DMS79 (cell line): ENCODE measurements at places on chromosomes 3 and 15.

DNA sequence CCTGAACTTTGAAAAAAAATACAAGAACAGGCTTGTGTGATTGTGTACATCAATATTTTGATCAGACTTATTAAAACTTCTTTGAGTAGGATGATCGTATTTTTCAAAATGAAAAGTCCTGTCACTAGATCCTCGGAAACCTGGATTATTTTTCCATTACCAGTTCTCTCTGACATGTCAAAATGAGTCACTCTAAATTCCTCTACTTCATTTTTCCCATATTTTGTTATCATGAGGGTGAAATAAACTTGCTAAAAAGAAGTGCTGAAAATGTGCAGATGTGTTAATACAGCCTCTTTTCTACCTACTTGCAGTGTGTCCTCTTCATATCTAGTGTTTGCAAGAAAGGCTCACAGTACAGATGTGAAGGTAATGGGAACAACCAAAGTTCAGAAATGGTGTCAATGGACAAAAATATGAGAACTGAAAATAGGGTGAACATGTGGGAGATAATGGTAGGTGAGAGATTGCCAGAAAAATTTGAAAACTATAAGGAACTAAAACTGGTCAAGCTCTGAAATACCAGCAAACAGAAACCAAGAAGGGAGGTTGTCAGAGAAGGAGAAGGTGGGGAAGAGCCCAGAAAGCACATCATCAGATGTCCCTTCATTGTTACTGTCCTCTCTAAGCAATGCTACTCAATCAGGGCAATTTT is 108.2 kb downstream of the EOMES start:
- DNase-seq, result no peak

DNA sequence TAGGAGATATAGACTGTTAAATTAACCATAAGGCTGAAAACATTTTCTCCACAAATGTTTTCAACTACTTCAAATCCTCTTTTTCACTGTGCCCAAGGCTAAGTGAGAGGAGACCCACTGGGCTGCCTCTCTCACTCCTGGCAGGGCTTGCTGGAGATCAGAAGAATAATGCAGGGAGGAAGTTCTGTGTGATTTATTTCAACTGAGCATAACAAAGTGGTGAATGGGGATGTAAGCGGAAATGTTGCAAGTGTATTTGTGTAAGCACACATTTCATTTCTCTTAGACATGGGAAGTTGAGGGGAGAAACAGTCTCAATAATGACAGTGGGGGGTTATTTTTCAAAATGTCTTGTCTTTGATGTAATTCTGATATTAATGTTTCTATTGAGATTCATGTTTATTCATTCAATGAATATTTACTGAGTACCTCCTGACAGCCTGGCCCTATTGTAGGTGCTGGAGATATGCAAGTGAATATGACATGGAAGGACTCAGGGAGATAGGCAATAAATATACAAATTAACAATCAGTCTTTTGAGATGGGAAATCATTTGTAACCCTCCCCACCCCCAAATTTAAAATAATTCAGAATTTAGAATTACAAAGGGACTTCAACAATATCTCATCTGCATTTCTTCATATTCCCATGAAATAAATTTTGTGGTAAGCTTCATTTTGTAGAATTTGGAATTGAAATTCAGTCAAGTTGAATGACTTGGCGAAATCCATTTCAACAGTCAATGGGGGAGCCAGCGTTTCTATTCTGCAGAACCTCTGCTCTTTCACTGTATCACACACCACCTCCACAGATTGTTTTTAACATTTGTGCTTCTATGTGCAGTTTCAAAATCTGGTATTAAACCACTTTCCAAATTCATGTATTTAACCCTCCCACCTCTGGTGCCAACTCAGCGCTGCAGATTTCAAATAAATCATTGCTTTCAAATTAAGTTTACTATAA is 247.2 kb downstream of the SLC9A9 start:
- no peak for DNase-seq

- no peak for DNase-seq
Measured at GRCh38 chr3:195893516-195893915, 14.8 kb downstream of the TNK2 start.

DNA sequence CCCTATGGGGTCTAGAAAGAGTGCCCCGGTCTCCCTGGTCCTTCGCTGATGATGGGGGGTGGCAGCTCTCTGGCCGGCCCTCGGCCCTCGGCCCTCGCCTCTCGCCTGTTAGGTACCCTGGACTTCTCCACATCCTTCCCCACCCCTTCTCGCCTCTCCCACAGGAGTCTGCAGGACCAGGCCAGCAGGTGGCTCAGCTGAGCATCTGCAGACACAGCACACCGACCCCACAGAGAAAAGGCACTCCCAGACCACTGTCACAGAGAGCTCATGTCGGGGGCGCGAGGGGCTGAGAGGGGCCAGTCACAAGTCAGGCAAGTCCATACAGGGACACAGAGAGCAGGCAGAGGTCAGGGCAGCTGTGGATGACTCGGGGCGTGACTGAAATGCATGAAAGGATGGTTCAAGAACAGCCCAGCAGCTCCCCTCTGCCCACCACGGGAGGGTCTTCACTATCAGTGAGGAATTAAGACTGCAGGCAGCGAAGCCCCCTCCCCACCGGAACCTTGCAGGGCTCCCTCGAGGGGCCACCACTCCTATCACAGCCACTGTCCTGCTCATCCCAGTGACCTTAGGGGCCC is 181.7 kb upstream of the NSMCE3 start:
- DNase-seq, result no peak

- DNase-seq, result no peak
Measured at GRCh38 chr15:74431645-74432044, 2.1 kb downstream of the SEMA7A start.

DNA sequence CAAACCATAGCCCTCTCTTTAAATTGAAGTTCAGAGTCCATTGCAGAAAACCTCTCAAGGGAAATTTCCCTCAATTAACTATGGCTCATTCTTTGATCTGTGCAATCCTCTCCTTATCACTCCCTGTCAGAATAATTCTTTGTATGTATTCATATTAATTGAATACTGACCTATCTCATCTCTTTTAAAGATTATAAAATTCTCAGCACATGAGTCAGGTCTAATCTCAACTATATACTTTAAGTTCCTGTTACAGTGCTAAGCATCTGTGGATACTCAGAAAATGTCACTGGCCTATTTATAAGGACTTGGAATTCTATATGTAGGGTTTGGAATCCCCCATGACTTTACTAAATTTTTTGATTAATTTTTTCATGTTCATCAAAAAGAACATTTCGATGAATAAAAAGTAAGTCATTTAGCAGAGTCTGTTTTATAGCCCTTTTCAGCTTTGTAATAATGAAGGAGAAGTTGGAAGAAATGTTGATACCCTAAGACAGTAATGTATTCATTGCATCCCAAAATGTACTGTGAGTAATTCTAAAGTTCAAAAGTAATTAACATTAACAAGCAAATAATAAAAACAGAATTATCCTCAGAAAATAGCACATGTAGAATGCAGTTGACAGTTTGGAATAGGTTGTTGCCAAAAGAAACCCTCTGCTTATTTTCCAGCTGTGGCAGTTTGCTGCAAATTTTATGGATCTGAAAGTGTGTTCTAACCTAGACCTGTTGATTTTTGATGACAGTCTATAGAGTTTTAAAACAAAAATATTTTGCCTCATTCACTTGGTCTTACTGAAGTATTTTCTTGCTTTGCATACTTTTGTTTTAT is 503.4 kb upstream of the CBLB start:
- DNase-seq, result no peak

DNA sequence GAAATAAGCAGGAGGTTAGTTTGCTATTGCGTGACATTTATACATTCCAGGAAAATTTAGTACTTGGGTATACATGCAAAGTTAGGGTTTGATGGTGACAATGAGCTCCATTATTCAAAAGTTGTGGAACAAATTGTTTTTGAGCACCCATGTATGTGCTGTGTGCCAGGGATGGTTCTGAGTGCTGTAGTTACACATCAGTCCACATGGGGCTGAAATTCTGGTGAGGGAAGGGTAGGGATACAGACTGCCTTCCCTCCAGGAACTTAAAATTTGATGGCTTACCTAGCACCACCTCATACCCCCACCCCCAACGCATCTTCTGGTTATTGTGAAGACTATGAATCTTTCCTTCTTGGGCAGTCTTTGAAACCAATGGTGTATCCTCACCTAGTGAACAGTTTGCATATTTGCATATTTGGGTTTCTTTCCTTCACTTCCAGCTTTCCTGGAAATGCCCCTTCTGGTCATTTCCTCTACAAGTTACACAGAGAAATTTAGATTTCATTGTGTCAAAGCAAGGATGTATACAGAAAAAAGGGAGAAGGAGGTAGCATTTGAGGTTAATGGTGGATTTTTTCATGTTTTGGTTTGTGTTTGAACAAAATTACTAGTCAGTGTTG is 222.0 kb upstream of the IL12A start:
- DNase-seq, result no peak

DNA sequence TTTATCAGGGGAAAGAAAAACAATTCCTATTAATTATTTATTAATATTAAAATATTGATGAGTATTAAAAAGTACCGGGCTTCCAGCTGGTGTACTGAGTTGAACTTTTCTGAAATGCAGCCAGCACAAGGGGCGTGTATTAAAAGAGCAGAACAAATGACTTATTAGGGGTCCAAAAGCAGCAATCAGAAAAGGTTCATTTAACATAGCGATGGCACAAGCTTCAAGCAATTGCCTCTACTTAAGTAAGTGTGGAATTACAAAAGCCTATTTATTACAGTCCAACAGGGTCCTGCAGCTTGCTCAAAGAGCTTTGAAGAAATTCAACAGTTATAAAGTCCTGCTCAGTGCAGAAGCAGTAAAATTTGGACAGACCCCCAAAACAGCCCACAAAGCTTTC is 285.6 kb downstream of the EPHA3 start:
- no peak for DNase-seq

DNA sequence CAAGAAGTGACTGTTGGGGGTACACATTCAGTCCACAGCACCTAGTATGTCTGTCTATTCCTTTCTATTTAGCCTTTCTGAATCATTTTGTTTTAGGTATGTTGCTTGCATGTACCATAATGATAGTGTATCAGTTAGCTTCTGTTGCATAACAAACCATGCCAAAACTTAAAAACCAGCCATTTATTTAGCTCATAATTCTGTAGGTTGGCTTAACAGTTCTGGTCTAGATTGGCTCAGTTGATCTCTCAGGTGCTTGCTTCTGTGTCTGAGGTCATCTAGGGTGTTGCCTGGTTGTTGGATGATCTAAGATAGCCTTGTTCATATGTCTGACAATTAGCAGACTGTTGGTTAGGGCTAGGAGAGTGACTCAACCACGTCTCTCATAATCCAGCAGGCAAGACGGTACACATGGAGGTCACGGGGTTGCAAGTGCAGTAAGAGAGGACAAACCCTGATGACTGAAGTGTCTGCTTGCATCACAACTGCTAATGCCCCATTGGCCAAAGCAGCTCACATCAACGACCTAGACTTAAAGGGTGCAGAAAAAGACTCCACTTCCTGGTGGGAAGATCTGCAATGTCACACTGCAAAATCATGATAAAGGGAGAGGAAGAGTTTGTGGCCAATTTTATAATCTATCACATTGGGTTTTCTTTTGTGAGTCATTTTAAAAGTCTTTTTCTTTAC is 6.8 kb upstream of the PDCD6IP start:
- no peak for DNase-seq

GRCh38 chr3:81545572-81545971 is 215.9 kb downstream of the GBE1 start:
- no peak for DNase-seq

- no peak for DNase-seq
Measured at GRCh38 chr3:155154255-155154654, 74.1 kb downstream of the MME start.

- no peak for DNase-seq
Measured at GRCh38 chr15:25811481-25811906, 51.6 kb downstream of the ATP10A start.

GRCh38 chr3:188241883-188242282 is 87.9 kb downstream of the LPP start:
- DNase-seq, result no peak

- DNase-seq, result no peak
Measured at GRCh38 chr3:39733804-39734203, 75.6 kb upstream of the MYRIP start.

DNA sequence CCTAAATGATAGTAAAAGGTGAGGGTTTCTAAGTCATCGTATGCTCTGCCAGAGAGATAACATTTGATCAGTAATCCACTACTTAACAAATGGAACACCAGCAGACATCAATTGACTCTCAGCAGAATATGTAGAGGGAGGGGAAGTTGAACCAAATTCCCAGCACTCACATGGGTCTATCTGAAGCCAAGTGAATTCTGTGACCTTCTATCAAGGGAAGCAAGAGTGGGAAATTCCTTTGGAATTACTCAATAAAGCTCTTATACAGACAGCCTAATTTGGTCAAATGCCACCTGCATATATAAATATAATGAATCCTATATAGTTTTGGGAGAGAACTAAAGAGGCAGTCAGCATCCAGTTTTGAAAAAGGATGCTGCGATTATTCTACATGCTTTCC is 15.8 kb upstream of the KCNMB2 start:
- no peak for DNase-seq

GRCh38 chr3:33751336-33751735 is 33.3 kb upstream of the CLASP2 start:
- DNase-seq, result no peak

DNA sequence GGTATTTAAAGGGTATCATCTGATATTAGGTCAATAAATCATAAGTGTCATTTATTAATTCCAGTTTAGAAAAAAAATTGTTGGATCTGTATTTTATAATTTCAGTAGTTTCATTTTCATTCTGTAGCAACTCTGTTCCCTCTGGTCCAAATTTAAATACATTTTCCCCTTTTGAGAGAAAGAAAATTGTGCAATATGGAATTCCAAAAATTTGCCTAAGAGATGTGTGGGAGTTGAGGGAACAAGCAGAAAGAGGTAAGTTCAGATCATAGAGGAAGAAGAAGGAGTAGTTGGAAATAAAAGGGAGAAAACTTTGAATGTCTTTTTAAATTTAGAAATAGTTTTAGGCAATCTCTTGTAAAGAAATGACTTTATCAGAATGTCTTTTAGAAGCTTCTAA is 48.9 kb upstream of the MME start:
- DNase-seq, result no peak

GRCh38 chr15:28219116-28219515 is 102.9 kb downstream of the HERC2 start:
- no peak for DNase-seq

GRCh38 chr15:38427380-38427779 is 26.5 kb upstream of the FAM98B start:
- no peak for DNase-seq

GRCh38 chr15:62483814-62484213 is 318.7 kb upstream of the C2CD4B start:
- no peak for DNase-seq

GRCh38 chr3:192010490-192010889 is 549.5 kb downstream of the PYDC2 start:
- no peak for DNase-seq

DNA sequence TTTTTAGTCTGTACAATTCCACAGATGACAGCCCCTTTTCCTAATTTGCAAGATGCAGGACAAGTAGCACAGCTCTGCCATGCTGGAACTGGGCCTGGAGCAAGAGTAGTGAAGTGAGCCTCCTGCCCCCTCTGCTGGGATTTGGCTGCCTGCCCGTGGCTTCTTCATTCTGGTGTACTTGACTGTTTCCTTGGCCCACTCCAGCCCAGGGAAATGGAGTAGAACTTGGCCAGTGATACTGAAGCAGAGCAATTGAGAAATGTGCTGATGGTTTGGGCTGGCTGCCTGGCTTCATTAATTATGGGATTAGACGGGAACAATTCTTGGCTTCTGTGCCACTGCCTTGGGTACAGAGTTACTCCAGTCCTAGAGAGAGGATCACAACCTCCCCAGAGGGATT is 2.8 kb downstream of the GPD1L start:
- DNase-seq, result peak; percentile 88

- no peak for DNase-seq
Measured at GRCh38 chr15:77354063-77354462, 65.8 kb downstream of the PEAK1 start.

GRCh38 chr15:64548235-64548634 is 87.9 kb downstream of the ZNF609 start:
- no peak for DNase-seq
